HFFc6 (cell line): ENCODE measurements at places on chromosomes 16 and 17.

- DNase-seq, result no peak
Observed at GRCh38 chr16:70685061-70685937, 554 bp downstream of the MTSS2 start.

DNA sequence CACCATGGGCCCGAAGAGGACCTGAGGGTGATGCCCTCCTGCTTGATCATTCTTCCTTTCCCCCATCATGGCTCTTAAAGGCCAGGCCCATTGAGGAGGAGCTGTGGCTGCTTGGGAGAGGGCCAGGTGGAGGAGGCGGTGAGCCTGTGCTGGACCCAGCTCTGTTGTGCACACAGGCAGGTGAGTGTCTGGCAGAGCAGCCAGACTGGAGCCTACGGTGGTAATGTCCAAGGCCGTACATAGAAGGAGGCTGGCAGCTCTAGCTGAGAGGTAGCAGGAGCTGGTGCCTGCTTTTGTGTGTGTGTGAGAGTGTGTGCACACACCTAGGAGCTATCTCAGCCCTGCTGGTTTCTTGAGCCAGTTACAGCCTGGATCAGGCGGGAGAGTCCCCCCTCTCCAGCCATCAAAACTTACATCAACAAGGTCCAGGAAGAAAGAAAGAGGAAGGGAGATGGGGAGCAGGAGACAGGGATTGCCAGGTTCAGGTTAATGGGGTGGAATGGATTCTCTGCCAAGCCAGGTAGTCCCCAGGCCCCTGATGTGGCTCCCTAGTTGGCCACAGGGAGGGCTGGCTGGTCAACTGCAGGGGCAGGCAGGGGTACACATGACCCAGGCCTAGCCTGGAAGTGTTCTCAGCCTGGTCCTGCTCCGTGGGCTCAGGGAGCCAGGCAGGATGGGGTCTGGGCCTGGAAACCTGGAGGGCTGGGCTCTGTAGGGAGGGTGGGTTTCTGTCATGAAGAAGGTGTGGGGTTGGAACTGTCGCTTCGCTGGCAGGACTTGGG is 107.1 kb downstream of the RAP1GAP2 start:
- DNase-seq, result no peak

GRCh38 chr16:86092586-86093480 is 193.9 kb downstream of the IRF8 start:
- DNase-seq, result no peak

- no peak for DNase-seq
Observed at GRCh38 chr17:337866-338265, 14.7 kb downstream of the RPH3AL start.

DNA sequence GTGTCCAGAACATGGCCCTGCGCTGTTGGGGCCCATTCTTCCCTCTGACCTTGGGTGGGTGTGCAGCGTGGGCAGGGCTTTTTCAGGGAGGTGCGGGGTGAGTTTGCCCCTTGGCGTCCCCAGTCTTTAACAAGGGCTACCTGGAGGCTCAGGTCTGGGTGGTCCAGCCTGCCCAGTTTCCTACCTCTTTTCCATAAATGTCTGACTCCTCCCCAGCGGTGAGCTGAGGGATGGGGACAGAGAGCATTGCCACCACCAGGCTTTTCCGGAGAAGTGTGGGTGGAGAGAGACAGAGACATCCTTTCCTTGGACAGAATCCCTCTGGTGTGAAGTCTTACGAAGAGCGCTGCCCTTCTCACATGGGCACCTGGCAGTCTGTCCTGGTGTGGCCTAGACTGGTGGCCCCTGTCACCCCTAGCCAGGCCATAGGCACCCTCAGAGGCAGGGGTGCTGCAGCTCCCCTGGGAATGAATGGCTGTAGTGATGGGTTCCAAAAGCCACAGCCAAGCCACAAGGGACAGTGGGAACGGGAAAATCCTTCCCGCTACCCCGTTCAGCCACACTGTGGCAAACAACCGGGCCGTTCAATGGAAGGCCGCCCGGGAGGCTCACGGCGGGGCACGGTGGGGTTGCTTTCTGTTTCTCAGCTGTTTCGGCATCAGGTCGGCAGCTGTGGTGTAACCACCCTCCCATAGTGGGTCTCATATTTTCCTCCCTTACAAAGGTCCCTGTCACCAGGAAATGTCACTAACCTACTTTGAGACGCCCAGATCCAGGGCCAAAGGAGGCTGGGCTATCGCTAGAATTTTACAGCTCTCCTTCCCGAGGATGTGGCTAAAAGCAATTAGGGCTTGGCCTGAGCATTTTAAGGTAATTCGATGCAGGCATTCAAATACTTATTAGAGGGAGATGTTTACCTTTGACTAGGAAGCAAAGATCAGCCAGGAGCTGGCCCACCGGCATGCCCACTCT is 61.9 kb upstream of the GSE1 start:
- no peak for DNase-seq

- DNase-seq, result no peak
Observed at GRCh38 chr17:36468903-36469635, 17.4 kb upstream of the ZNHIT3 start.

DNA sequence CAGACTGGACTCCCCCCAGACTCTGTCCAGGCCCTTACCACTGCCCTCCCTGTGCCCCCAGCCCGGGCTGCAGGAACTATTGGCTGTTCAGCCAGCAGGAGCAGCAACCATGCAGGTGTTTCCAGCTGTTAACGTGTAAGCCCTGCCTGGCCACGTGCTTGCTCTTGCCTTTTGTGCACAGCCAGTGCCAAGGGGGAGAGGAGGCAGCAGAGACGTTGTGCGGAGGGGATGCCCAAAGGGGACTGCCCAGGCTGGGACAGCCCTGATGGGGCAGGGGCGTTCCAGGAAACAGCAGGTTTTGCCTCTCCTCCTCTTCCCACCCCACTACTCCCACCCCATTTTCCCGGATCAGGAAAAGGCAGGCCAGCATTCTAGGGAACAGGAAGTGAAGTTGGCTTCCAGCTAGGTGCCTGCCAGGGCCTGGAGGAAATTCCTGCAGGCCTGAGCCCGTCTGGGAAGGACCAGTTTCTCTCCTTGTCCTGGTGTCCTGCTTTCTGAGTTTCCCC is 16.7 kb upstream of the LASP1NB start:
- DNase-seq, result no peak

DNA sequence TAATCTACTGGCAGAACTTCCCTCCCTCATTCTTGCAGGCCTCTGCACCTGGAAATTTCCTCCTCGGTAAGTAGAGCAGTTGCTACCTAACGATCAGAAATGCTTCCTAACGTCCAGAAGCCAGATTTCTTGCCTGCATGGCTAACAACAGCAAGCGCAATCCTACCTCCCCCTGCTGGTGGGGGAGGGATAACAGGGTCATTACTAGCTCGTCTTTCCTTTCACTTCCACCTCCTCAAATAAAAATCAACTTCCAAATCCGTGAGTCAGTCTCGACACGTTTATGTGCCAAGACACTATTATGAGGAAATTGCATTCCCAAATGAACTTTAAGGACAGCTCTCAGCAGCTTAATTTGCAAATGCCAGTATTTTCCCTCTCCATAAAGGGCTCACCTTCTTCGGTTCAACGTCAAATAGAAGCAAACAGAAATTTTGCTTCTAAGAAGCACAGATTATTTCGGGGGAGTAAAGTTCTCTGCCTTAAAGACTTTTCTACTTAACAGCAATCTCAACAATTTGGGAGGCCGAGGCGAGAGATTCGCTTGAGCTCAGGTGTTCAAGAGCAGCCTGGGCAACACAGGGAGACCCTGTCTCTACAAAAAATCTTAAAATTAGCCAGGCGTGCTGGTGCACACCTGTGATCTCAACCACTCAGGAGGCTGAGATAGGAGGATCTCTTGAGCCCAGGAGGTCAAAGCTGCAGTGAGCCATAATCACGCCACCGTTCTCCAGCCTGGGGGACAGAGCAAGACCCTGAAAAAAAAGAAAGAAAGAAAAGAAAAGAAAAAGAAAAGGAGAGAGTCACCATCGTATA is 188.6 kb upstream of the PSMD7 start:
- DNase-seq, result no peak

DNA sequence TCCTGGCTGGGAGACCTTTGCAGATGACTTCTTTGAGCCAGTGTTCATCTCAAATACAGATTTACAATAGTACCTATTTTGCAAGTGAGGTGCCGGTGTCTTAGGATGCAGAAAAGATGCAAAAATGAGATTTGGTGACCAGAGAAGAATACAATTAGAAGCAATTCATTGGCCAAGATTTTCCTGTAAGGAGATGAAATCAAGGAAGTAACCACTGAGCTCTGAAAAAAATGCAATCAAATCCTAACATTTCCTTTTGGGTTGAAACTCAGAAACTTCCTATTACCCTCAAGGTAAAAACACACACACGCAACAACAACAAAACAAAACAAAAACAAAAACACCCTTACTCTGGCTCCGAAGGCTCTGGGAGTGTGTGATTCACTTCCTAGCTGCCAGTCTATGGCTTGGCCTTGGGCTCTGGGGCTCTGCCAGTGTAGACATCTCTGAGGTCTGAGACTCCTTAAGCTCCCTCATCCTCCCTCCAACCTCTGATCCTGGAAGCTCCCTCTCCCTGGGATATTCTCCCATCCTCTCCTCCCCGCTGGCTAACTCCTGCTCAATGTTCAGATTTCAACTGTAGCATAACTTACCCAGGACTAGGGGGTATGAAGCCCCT is 16.8 kb upstream of the MT4 start:
- DNase-seq, result no peak

DNA sequence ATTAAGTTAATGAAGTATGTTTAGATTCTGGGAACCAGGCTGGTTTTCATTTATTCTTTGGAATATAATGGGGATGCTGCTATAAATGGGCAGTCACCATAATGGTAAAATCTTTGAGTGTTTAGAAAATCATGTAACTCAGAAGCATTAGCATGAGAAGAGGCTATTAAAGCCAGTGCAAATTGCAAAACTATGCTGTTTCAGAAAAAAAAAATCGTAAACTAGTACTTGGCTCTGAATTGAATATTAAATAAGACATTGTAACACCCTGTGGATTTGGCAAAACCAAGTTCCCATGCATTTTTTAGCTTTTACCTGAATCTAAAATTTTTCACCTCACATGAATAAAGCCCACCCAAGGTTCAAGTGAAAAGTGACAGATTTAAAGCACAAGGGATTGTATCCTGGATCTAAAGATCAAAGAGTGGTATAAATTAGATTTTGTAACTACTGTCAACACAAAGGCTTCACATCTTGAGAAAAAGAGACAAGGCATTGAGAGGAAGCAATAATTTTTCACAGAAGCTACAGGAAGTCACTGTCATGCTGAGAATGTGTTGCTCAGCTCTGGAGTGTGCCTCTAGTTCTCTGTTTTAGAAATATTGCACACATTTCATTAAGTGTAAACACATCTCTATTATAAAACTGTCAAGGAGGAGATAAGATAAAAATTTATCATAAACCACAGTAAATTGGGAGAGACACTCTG is 142.2 kb downstream of the ABCA8 start:
- no peak for DNase-seq

DNA sequence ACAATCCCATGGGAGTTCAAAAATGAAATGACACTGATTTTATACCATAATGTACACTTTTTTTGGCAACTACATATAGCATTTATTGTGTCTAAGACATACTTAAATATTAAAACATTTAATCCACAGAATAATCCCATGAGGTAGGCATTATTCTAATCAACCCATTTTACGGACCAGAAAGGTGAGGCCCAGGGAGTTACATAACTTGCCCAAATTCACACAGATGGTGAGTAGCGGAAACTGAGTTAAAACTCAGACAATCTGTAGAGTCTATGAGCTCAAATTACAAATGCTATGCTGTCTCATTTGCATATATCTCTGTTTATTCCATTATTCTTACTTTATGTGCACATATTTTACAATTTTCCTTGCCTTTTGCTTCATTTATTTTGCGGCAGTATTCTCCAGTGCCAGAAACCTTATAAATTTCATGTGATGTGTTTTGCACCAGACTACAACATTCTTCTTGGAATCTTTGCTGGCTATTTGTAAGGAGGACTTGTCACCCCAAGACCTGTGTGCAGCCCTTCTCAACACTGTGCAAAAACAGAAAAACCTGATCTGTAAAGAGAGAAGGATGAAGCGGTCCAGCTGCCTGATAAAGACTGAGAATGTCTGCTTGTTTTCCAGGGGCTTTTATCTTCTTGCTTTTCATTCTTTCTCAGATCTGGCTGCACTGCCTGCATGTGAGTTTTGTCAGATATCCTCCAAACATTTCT is 2.3 kb upstream of the ABCA9 start:
- DNase-seq, result no peak

DNA sequence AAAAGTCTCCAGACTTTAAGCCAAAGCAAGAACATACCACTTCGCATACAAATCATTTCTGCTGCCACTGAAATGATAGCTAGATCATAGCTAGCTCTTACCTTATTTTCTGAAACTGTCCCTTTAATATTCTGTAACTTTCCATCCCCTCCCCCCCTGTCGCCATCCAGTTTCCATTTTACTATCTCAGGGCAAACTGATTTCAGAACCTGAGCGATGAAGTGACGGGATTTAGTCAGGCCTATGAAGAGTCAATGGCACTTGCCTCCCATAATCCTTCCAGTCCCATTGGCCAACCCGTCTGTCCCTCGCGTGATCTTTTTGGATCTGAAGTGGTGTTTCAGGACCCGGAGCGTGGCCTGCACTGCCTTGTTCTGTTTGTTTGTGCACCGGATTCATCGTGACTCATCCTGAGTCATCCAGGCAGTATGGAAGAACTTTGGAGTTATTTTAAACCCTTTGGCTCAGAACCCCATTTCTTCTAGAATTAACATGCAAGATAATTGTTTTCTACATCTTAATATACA is 199.8 kb upstream of the CHMP6 start:
- peak; percentile 98 for DNase-seq

GRCh38 chr17:76674600-76674999 is 31.0 kb upstream of the ST6GALNAC1 start:
- DNase-seq, result no peak

GRCh38 chr17:7462474-7463371 is 16.7 kb downstream of the ZBTB4 start:
- DNase-seq, result no peak

GRCh38 chr17:43020030-43020621 is 2.1 kb downstream of the VAT1 start:
- DNase-seq, result no peak

- DNase-seq, result no peak
Observed at GRCh38 chr16:69633375-69633774, 67.6 kb downstream of the NFAT5 start.

- no peak for DNase-seq
Observed at GRCh38 chr17:50260501-50260911, 13.8 kb upstream of the TMEM92 start.

DNA sequence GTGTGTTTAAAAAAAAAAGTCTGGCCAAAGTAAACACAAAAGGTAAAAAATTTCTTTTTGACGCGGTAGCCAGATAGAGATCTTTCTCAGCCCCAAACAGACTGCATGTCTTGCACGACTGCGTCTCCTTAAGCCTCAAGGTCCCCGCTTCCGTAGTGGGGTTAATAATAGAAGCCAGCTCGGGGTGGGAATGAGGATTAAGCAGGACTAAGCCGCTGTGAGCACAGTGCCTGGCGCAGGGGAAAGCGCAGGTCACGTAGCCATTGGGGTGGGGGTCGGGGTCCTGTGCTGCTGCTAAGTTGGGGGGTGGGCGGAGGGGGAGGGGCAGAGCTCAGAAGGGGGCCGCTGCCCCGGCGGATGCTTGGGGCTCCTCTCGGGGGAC is 521 bp downstream of the GGA2 start:
- DNase-seq, result peak; percentile 18
